ENCODE measurements at places on chromosomes 5 and 9.
A peak's percentile ranks its signal among the peaks of the same experiment; 100 is the strongest.

DNA sequence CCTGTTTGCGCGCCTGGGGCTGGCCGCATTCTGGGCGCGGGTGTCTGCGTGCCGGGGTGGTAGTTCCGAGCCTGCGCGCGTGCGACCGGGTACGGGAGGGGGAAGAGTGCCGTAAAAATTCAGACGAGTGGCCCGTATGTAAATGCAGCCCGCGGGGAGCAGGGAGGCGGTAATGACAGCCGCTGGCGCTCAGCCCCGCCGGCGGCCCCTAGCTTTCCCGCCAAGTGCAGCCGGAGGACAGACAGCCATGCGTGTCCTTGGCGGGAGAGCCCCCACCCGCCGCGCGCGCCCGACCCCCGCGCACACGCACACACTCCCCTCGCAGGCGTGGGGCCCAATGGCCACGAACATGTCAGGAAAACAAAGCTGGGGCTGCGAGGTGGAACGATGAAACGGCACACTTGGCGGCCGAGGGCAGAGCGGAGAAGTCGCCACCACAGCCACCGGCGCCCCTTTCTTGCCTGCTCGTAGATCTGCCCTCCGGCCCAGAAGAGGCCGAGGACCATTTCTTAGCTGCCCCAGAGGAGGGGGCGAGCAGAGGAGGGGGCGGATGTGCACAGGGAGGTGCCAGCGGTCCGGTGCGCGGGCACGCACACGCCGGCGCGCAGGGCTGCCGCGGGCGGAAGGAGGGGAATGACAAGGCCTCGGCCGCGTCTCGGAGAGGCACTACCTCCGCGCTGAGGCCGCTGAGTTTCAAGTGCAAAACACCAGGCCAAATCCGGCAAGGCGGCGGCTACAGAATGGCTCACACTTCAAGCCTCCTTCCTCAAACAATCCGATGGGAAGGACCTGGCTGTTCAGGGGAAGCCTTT is 208.4 kb downstream of the MEF2C start:
- peak; percentile 49 for DNase-seq

DNA sequence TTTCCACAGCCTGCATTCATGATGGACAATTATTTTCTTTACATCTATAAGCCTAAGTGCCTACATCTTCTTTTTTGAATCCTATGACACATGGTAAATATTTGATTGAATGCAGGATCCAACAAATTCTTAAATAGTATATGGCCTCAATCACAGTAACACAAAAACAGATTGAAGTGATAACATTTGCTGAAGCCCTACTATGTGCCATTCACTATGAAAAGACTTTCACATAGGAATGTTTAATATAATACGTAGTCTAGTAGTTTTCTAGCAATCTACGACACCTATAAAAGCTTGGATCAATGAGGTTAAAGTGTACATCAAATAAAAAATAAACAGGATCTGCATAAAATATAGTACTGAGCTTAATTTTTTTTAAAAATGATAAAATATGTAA is 231.0 kb downstream of the AP3B1 start:
- DNase-seq: no peak

DNA sequence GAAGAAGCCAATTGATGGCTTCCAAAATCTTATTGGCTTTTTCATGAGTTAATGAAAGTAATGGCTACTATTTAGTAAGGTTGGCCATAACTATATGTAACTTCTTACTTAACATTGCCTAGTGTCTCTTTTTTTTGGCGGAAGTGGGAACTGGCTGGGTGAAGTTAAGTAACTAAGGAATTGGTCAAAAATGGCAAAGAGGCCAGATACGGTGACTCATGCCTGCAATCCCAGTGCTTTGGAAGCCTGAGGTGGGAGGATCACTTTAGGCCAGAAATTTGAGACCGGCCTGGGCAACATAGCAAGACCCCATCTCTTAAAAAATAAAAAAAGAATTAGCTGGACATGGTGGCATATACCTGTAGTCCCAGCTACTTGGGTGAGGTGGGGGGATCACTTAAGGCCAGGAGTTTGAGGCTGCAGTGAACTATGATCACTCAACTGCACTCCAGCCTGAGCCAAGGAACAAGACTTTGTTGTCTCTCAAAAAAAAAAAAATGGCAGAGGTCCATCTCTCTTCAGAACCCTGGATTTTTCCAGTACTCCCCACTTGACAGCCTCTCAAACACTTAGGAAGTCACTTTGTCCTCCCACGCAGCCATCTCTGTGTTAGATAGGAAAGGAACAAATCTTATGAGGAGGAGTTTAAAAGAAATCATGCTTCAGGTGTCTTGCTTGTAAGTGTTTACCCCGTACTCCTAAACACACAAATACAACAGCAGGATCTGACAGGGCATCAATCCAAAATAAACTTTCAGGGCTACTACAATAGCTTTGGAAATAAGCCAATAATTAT is 75.7 kb downstream of the TEK start:
- DNase-seq: no peak

DNA sequence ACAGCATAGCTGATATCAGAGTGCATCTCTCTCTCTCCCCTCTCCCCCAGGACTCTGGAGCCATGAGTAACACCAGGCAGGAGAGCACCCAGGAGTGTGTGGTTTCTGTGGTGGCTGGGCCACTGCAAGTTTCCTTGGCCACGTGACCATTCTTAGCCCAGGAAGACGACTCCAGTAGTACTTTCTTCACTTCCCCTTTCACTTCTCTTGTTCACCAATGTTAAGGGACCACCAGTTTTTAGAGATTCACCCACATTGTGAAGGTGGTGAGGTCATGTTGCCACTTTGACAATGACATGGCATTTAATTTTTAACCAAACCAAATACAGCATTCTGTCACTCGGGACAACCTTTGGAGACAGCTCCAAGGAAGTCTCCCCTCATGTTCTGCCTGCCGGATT is 17.9 kb upstream of the DAPK1 start:
- no peak for DNase-seq

Measured in foreskin fibroblast (primary cell).